ENCODE measurements at places on chromosomes 12 and 14.
A peak's percentile ranks its signal among the peaks of the same experiment; 100 is the strongest.

DNA sequence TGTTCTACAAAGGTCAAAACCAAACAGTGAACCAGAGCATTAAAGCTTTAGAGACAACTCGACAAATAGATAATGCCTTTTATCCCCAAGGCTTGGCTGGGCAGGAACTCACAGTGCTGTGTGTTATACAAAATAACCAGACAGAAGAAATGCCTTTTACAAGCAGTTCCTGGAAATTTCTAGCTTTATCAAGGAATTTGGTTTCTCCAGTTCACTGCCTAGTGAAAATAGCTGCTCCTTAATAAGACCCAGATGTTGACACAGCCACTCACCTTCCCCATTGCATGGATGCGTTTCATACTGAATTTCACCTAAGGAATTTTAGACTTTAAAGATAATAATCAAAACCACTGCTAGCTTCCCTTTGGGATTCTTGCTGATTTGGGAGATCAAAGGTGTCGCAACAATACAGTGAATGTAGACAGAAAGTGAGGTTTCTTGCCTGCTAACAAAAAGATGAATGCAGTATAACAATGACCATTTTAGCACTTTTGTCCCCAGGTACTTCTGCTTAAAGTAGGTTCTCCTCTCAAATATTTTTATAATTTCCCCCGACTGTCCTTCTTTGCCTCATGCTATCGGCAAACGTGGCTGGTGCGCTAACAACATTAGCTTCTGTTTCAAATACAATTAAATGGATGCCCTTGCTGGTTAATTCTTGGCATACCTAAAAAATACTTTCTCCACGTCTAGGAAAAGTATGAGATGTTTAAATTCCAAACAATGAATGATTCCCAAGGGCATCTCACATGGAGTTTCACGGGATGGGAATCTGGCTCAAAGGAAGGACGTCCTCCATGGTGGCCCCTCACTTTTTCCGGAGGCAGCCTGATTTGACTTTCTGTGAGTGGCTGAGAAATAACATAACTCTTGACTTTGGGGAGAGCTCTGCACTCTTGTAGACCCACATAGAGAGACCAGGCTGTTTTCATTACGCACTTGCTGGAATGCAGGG, 162.4 kb downstream of the C12orf75 start:
- DNase-seq, result no peak

DNA sequence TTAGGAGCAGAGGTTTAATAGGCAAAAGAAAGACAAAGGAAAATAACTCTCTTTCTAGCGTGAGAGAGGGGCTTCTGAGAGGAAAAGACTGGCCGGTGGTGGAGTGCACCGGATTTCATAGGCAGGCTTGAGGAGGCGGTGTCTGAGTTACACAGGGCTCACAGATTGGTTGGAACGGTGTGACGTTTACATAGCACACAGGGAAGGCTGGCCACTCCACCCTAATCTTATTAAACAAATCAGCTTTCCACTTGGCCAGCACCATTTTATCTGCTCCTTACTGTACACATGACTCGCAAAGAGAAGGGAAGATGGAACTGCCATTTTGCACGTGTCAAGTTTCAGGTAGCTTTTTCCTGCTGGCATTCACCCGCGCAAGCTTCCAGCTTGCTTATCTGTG, 587.7 kb downstream of the RPL10L start:
- DNase-seq, result peak; percentile 94

DNA sequence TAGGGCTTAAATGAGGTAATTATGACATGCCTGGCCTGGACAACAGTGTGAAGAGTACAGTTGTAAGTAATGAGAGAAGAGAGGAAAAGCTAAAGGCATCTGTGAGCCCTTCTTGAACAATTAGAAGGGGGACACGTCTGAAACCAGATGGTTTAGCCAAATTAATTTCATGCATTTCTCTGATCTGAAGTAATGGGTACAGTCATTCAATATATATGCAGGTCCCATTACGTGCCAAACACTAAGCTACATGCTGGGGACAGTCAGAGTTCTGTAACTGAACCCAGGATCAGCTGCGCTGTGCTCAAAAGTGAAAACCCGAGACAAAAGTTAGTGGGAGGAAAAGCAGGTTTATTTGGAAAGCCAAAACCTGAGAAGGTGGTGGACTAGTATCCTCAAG, 207.2 kb upstream of the TMTC1 start:
- DNase-seq, result no peak

- peak; percentile 81 for DNase-seq
Measured at GRCh38 chr12:101839324-101840283, 8.8 kb upstream of the GNPTAB start.

DNA sequence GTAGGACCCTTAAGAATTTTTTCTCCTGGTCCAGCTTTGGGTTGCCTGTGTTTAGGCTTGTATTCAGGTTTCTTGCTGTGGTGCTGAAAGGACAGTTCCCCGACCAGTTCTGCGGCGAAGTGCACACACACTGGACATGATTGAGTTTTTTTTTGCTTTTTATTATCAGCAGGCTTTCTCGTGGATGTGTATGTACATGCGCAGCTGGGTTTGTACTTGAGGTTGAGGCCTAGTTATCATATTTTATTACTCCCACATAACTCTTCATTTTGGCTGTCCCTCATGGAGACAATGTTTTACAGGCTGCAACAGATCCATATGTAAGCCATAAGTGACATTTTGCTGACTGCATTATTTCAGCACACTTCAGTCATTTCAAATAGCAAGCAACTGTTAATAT, 2.5 kb downstream of the SCN8A start:
- DNase-seq, result peak; percentile 31

DNA sequence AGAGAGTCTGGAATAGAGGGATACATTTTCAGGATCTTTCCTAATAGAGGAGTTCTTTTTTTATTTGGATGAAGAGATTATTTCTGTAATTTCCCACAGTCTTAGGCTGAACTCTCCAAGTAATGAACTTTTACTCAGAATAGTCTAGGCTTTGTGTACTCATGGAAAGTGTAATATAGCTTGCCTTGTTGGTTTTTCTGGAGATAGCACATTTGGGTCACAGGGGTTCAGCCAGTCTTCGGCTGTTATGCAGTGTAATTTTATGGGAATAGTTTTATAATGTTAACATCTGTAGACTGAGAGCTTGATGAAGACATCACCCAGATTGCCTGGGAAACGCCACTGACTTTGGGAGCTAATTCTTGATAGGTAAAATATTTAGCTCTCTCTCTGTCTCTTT, 450.8 kb downstream of the RAD51B start:
- DNase-seq, result no peak

- DNase-seq, result peak; percentile 57
Measured at GRCh38 chr12:122841544-122842321, 6.5 kb downstream of the HIP1R start.

GRCh38 chr14:74514471-74514941, 20.9 kb downstream of the ISCA2 start:
- no peak for DNase-seq

DNA sequence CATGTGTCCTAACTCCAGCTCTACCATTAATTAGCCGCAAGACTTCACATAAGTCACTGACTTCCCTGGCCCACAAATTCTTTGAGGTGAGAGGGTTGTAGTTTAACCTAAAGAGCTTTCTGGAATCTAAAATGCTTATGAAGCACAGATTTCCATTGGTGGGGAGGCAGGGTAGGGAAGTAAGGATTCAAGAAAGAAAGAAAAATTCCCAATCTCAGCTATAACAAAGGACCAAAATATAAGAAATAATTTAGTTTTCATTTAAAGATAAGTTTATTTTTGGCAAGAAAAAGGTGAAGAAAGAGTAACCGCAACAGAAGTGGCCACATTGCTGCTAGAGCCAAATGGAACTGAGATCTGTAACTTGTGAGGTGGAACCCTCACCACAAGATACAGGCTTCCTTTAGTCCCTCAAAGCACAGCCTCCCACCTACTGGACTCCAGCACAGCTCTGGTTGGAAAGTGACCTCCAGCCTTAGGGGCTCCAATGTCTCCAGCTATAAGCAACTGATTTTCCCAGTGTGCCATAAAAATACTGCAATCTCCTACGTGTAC, 23.6 kb downstream of the DAD1 start:
- no peak for DNase-seq

DNA sequence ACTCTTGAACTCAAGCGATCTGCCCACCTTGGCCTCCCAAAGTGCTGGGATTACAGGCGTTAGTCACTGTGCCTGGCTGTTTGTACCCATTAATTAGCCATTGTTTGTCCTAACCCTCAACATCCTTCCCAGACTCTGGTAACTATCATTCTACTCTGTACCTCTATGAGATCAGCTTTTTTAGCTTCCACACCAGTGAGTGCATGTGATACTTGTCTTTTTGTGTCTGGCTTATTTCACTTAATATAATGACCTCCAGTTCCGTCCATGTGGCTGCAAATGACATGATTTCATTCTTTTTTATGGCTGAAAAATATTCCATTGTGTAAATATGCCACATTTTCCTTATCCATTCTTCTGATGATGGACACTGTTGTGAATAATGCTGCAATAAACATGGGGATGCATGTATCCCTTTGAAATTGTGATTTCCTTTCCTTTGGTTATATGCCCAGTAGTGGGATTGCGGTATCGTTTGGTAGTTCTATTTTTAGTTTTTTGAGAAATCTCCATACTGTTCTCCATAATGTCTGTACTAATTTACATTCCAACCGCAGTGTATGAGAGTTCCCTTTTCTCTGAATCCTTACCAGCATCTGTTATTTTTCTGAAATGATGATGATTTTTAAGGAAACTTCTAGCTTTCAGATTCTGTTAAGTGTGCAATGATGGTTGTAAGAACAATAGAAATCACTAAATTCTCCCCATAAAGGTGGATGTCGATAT, 6.7 kb upstream of the PPP4R3A start:
- no peak for DNase-seq

DNA sequence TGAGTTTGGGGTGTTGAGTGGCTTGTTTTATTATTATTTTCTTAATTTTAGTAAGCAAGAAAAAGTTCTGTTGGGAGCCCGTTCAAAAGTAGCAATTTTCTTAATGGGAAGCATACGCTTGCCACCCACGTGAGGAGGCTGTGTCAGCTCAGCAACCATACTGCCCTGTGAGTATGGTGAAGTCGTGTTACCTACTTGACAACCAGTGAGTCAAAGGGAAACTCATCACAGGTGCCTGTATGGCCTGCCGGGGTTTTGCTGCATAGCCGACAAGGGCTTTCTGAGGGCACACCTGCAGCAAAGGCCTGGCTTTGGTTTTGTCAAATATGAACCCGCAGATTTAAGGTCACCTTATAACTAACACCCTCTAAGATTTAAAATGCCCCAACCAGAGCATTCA, 31.1 kb downstream of the PITPNM2 start:
- peak; percentile 41 for DNase-seq

DNA sequence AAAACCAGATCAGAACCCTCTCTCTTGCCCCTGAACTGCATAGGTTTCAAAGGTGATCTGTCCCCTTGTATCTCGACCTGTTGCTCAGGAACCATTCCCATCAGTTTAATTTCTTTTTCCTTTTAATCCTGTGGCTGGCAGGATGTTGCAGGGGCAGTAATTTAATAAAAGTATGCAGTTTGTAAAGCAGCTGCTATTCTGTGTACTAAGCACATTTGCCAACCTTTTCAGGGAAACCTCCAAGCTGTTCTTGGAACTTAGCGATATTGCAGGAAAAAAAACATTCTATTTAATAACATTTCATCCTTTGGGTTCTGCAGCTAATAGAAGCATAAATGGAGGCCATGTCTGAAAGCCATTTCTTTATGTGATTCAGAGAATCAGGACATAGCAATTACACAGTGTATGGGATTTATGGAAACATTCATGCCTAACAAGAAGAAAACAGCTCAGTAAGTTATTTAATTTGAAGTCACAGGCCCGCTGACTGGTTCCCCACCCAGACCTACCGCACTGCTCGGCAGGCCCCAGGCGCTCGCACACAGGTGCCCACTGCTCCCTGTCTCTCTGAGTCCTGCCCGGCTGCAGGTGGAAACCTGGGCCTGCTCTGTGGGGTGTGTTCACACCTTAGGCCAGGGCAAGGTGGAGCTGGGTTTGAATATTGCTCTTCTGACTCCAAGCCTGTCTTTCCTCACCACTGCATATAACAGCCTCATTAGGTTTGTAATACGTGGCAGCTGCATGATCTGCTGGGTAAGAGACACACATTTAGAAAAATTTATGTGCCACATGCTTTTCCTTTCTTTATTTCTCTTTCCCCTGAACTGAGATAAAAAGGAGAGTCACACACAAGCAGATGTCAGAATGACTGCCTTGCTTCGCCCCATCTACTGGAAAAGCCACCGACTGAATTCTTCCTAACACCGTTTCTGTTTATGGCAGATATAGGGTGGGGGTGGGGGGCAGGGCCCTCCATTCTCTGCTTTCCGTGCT, 119.7 kb downstream of the SLC25A47 start:
- no peak for DNase-seq
